Occipital lobe (tissue), 3 donors: ENCODE measurements at places on chromosomes 2 and 18. TPM values are rescaled to one million over a fixed set of nuclear protein-coding genes. Genes with fewer than 3 reads are reported as not detected.

Gene CFC1
- not detected for total RNA-seq

Gene SLC35F5
- 173 TPM for total RNA-seq

Gene DSG1
- total RNA-seq = 0.16 TPM

Gene WNT10A
- total RNA-seq = not detected

Gene COLEC11
- 0.78 TPM for total RNA-seq

Gene AKAIN1
- 3.6 TPM for total RNA-seq

- no peak for DNase-seq
Observed at GRCh38 chr2:196555161-196555560, 84.4 kb upstream of the CCDC150 start.

GRCh38 chr18:46756025-46756558 is 761 bp downstream of the ST8SIA5 start:
- no peak for DNase-seq

DNA sequence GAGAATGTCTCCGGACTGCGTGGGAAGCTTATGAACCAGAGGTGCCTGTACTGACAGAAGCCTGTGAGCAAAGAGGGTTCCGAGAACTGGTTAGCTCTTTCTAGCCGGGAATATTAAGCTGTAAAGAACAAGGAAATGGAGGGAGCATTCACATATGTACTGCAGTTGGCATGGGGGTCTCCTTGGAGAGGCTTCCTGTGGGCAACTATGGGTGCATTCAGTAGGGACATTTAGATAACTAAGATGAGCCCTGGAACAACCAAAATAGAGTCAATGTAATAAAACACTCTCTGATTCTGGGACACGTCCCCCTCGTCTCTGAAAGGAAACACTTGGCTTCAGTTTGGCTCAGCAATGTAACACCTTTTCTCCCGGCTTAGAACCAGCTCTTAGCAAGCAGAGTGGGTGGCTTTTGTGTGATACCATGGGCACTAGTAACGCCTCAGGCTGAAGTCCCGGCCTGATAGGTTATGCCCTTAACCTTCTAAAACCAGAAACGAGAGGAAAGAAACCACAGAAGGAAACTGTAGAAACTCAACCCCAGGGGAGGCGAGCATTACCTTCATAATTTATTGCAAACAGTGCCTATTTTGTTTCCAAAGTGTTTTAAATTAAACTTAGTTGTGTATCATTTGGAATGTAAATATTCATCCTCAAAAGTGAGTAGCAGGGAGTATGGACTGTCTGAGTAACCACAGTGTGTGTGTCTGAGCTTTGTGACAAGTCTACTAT is 48.8 kb upstream of the LPIN2 start:
- DNase-seq = no peak

GRCh38 chr2:74242354-74243071 is 44.1 kb downstream of the MTHFD2 start:
- DNase-seq = no peak

- DNase-seq = no peak
Observed at GRCh38 chr18:74148543-74149070, 284 bp downstream of the TIMM21 start.

DNA sequence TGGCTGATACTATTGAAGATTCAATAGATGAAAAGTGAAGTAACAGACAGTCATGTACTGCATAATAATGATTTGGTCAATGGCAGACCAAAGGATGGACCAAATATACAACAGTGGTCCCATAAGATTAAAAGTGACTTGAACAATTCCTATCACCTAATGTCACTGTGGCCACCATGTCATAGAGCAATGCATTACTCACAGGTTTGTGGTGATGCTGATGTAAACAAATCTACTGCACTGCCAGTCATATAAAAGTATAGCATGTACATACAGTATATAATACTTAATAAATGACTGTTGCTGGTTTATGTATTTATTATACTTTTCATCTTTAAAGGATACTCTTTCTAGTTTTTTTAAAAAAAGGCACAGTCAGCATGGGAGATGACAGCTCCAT is 99.9 kb downstream of the USP34 start:
- DNase-seq = no peak

DNA sequence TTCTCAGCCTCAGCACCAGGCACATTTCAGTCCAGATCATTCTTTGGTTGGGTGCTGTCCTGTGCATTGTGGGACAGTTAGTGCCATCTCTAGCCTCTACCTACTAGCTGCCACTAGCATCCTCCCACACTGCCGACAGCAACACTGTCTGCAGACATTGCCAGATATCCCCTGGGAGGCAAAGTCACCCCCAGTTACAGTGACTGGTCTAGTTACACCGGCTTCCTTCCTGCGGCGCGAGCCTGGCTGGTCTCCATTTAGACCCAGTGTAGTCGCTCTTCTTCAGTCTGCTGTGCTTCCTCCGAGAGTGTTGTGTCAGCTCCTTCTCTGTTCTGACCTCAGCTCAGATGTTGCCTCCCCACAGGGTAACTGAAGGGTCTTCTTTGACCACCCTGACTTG is 283.1 kb downstream of the PHLPP1 start:
- no peak for DNase-seq

GRCh38 chr2:148578493-148578884 is 66.1 kb upstream of the EPC2 start:
- no peak for DNase-seq

GRCh38 chr18:60563082-60563481 is 190.5 kb upstream of the MC4R start:
- DNase-seq = no peak

- no peak for DNase-seq
Observed at GRCh38 chr18:21309248-21309647, 67.2 kb downstream of the GREB1L start.

- no peak for DNase-seq
Observed at GRCh38 chr2:65314801-65315441, 87.3 kb downstream of the ACTR2 start.

- no peak for DNase-seq
Observed at GRCh38 chr2:162478721-162479129, 134.8 kb downstream of the GCA start.

DNA sequence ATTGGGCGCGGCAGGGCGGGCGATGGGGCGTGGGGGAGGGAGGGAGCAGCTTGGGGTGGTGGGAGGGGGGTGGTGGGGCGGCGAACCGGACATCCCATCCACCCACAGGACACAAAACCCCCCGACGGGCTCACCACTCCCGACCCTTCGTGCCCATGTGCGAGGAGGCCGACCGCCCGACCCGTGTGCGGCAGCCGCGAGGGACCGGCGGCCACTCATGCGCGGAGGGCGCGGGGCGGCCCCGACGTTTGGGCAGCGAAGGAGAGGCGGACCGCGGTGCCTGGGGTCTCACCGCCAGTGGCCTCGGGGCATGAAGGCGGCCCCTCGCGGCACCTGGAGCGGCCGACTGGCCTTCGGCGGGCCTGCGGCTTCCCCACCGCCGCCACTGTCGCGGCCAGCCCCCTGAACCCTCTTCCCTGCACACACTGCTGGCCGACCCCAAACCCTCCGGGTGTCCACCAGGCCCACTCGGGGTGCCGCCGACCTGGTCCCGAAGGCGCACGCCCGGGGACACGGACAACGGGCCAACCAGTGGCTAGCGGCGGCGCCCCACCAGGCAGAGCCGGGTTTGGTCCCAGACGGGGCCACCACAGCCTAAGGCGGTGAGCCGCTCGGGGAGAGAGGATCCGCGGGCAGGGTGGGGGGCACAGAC is 94.6 kb upstream of the ANKRD30BL start:
- DNase-seq = no peak

GRCh38 chr2:10385933-10386773 is 62.0 kb downstream of the ODC1 start:
- DNase-seq = no peak

DNA sequence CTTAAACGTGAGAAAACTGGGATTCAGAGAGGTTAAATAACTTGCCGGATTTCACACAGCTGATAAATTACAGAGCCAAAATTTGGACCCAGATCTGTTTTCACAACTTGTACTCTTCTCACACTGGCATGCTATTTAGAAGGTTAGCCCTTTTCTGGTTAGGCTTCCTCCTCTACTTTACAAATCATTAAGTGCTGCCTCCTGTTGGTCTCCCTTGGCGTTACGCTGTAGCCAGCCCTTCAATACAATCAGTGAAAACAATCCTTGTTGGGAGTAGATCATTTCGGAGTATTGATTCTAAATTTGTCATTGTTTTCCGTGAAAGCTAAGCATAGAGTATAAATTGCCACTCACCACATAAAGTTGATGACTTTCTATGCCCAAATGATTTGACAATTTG is 153.5 kb downstream of the ARHGAP15 start:
- DNase-seq = no peak

DNA sequence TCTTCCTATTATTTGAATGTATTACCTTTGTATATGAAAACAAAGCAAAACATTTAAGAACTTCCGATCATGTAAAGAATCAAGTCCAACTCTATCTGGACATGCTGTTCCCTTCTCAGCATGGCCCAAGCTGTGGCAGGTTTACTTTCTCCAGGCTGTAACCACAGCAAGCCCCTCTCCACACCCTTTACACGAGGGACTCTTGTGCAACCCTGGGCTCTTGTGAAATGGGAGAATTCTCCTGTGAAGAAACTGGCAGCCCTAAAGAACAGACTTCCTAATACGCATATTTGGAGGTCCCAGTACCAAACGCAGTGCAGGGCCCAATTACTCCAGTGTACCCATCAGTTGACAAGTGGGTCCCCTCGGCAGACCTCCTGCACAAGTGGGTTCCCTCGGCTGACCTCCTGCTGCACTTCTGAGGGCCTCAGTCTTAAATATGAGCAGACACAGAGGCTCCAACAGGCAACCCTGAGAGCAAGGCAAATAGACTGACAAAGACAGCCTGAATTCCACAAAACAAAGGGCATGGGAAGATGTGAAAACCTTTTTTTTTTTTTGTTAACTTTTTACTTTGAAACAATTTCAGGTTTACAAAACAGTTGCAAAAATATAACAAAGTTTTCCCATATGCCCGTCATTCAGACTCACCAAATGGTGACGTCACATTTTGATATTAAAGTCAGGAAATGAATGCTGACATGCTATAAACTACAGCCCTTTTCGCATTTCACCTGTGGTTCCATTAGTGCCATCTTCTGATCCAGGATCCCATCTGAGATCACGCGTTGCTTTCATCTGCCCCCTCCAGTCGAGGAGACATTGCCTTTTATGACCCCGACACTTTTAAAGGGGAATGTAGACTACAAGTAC is 78.2 kb downstream of the FBXO15 start:
- DNase-seq = no peak

GRCh38 chr2:211931314-211931713 is 607.3 kb downstream of the ERBB4 start:
- no peak for DNase-seq

DNA sequence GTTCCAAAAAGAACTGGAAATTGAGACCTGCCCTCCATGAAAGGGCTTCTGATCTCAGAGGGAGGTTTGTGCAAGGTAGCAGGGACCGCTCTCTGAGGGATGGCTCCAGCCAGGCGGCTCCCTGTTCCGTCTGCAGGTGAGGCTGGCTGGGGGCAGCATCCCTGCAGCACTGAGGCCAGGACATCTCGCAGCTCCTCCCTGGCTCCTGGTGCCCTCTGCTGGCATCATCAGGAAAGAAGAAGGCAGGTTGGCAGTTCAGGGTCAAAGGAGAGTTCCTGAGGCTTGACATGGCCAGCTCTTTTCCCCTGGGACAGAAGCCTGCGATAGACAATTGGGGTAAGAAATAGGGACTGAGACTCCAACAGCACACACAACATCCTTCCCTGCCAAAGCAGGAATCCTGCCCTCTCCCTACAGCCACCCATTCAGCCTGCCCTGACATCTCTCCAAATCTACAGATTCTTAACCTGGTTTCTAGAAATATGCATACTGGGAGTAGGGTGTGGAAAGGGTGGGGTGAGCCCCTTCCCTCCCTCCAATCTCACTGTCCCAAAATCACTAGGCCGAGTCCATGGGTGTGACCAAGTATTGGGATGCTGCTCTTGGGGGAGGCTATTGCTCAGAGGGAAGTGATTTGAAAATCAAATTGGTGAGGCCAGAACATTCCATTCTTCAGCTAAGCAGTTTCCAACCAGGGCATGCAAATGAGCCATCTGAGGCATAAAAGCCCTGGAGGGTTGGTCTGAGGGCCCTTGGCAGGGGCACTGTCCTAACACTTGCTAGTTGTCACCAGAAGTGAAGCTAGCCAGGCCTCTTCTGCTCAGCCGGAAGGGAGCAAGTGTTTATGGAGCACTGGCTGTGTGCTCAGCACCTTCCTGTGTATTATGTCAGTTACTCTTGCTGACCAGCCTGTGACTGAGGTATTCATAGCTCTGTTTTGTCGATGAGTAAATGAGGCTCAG is 185.4 kb downstream of the TFCP2L1 start:
- DNase-seq = peak; percentile 19

- no peak for DNase-seq
Observed at GRCh38 chr2:211093743-211094303, 537.4 kb downstream of the CPS1 start.

DNA sequence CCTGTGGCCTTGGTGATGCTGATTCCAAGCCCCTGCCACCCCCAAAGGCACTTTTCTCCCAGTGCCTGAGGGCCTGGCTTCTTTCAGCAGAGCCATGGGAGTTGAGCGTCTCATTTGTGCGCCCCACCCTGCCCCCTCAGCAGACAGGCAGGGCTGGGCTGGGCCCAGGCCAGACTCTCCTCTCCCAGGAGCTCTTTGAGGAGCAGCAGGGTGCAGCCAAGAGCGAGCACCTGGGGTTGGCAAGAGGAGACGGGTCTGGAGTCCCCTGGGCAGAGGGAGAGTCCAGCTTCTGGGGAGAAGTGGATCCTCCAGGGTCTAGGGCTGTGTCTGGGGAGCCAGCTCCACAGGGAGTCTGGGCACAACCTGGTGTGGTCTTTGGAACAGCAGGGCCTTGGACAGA is 21.2 kb downstream of the NPPC start:
- DNase-seq = no peak

DNA sequence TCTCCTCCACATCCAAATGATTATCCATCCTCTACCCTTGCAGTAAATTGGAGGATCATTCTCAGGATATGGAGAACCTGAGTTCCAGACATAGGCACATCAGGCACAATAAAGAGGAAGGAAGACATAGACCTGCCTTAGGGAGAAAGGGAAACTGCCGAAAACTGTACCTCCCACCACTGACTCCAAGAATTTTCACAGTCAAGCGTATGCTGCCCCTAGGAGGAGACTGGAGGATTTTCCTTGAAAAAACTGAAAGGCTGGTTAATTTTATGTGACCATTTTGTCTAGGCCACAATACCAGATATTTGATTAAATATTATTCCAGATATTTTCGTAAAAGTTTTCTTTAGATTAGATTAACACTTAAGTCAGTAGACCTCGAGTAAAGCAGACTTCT is 638.5 kb upstream of the PKDCC start:
- DNase-seq = no peak

DNA sequence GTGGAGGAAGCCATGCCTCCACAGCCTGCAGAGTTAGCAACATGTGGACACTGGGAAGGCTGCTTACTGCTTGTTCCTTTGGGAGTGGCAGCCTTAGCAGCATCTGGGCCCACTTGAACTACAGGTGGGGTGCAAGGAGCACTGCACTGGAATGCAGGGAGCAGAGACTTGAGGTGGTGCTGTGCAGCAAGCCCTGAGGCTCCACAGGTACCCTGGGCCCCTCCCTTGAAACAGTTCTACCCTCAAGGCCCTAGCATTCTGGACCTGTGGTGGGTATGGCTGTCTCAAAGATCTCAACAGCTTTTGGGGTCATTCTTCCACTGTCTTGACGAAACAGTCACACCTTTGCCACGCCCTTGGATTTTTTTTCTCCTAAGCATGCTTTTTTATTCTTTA is 13.5 kb downstream of the UBR3 start:
- DNase-seq = no peak
